ENCODE measurements at places on chromosomes 12 and 14.

GRCh38 chr14:35879654-35880249 lies 53.6 kb downstream of the BRMS1L start:
- peak; percentile 35 for DNase-seq

DNA sequence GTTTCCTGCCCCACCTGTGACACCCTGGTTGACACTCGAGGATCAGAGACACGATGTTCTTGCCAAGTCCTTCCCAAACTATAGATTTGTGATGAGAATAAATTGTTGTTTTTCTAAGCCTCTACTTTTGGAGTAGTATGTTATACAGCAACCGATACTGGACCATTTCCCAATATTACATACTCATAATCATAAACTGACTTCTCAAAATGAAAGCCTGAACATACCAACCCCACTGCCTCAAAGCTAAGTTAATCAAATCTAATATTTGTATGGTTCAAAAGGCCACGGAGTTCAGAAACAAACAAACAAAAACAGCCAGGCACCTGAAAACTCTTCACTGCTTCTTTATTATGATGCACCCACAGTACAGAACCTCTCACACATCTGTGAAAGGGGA lies 52.3 kb upstream of the GPHB5 start:
- no peak for DNase-seq

DNA sequence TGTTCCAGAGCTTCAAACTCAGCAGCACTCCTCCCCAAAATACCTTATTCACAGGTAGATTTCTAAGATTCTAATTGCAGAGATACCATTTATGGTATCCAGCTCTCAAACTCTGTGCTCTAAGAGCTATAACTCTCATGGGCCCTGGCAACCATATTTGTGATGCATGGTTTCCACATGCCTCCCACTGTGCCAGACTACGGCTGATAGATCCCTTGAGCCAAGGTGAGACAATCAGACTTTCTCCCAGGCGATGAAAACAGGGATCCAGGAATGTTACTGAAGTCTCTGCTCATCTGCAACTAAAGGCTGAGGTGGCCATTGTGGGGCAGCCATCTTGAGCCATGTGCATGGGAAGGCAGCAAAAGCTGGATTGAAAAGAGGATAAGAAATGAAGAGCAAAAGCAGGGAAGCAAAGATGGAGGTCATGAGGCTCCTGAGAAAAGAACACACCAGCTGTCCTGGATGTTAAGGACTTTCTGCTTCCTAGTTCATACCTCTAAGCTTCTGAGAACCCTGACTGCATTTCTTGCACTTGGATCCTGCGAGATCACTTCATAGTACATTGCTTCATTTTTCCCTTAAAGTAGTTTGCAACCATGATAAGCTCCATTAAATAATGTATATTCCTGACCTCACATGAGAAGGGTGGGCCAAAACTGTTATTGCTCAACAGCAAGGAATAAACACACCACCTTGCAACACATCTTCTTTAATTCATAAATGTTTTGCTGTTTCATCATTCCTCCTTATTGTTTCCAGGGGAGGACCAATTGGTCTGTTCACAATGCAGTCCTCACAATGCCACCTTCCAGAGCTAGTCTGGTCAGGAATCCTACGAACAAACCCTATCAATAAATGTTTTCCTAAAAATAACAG lies 5.4 kb downstream of the EGLN3 start:
- no peak for DNase-seq

DNA sequence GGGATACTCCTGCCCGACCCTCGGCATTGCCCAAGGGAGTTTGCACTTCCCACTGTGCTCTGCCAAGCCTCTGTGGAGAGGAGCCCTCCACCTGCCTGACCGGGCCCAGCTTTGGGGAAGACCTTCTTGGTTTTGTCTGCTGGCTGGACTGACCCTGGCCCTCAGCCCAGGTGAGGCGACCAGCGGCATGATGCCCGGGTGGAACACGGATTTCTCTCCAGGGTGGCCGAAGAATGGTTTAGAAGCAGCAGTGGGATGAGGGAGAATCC lies 15.6 kb downstream of the ZBTB42 start:
- DNase-seq, result no peak

GRCh38 chr12:122471324-122472226 lies 29.2 kb downstream of the ZCCHC8 start:
- no peak for DNase-seq

- DNase-seq, result no peak
Observed at GRCh38 chr14:73816393-73816816, 35.2 kb upstream of the PTGR2 start.

DNA sequence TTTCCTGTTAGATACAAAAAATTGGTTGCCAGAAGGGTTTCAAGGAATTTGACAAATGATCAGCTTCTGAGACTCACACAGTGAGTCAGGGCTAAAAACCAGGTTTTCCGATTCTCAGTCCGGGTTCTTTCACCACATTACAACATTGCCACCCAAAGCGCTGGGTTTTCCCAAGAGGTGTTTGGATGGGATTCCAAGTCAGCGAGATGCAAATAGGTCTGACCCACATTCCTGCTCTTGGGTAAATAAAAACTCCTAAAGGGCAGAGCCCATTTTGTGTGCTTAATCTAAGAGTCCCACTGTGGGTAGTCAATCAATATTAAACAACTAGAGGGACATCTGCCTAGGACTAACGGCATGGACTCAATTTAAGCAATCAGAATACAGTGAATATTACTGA lies 5.4 kb upstream of the RIC8B start:
- DNase-seq, result no peak

- no peak for DNase-seq
Observed at GRCh38 chr12:13442457-13442856, 245.9 kb downstream of the EMP1 start.

- no peak for DNase-seq
Observed at GRCh38 chr12:116687888-116688287, 50.0 kb downstream of the SPRING1 start.

GRCh38 chr12:52748578-52748977 lies 28.6 kb downstream of the KRT76 start:
- no peak for DNase-seq

- no peak for DNase-seq
Observed at GRCh38 chr14:52706286-52706685, 714 bp upstream of the PSMC6 start.

DNA sequence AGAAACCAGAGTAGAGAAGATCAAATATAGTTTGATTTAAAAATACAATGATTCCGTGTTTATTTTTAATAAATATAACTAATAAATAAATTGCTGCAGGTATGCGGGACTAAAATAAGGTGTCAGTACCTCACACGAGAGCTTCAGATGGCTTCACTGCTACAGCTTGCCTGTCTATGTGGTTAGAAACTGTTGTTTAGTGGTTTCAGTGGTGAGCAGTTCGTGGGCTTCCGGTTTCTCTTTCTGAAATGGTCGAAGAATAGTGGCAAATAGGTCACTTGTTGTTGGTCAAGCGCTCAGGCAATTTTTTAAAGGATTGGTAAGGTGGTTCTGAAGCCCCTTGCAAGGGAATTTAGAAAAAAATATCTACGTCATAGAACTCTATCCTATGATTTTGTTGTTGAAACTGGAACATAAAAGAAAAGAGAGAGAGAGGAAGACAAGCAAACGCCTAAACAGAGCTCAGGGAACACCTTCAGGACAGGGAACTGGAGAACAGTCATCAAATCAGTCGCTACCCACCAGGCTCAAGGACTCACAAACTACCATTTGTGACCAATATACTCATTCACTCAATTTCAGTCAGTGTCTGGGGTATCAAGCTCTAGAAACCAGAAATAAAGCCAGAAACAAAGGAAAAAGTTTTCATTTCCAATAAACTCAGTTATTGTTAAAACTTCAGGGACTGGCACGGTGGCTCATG lies 31.3 kb downstream of the GABARAPL1 start:
- DNase-seq, result no peak

DNA sequence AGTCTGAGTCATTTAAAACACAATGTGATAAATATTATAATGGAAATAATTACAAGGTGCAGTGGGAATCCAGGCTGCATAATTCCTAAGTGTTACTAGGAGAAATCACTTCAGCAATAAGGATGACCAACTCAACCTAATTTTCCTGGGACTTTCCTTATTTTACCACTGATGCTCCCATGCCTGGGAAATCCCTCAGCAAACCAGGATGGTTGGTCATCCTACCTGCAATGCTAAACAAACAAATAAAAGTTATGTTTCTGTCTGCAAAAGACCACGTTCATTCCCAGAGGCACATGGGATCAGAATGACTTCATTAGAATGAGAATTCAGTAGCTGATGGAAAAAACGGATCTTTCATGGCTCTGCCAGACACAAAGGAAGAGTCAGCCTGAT lies 130.8 kb upstream of the RAP1B start:
- DNase-seq, result no peak

DNA sequence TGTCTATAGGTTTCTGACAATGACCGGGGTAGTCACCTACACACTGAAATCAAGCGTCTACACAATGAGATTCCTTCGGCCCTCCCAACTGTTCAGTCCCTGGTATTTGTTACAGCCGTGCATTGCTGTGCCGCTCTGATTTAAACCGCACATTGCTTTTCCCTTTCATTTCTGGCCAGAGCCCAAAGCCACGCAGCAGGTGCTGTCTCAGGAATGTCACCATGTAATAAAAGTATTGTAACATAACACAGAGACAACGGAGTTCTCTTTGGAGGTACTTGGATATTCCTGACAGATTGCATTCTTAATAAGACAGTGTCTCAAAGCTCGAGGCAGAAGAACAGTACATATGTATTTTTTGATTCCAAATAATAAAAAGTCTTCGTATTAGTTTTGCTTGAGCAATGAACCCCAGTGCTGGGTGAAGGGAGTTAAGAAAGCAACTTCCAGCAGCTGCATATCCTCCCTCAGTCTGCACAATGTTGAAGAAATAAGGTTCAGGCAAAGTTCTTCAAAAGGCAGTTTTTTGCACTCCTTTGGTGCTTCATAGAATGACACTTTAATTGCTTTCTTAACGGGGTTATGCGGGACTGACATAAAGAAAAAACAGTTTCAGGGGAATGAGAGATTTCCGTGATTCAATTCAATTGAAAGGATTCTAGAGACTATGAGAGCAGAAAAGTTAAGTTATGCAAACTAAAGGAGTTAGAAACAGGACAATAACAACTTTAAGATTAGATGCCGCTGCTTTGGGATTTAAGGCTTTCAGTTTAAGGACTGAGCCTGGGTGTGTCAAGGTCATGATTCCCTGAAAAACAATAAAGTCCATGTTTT lies 288.7 kb upstream of the FLRT2 start:
- no peak for DNase-seq

GRCh38 chr14:103194256-103195045 lies 71.2 kb downstream of the TNFAIP2 start:
- no peak for DNase-seq

DNA sequence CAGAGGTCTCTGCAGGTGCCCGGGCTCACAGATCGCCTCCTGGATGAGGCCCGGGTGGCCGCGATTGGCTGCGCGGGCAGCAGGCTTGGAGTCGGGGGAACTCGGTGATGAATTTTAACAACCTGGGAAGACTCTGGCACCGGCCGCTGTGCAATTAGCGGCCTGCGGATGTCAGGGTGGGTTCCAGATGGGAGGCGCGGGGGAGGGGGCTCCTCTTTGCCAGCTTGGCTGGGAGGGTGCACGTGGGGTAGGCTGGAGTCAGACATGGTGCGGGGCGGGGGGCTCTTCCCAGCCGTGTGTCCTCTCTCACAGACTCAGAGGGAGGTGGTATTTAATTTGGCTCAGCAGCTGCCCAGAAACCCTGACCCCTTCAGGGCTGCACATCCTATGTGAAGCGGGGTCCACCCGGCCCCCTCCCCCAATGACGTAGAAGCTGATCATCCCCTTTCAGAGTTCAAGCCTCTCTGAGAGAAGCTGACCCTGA lies 81.4 kb downstream of the KIF26A start:
- DNase-seq, result no peak

DNA sequence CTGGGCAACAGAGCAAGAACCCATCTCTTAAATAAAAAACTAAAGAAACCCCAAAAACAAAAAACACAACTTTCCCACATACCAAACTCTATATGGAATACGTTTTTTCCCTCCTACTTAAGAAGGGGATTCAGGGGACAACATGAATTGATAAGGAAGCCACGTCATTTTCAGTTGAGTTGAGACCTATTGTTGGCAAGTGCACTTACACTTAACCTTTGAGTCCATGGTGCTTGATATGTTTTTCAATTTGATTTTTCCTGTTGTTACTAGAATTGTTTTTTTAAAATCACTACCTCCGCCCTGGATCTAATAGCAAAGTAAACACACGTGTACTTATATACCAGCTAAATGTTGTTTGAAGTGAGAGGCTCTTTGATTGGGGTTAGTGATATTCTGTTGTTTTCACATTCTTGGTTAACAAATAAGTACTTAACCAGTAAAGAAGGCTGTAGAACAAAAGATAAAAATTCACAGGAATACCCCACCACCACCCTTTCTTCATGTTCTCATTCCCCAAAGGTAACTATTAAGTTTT lies 2.0 kb downstream of the FAM177A1 start:
- no peak for DNase-seq

GRCh38 chr12:37543131-37543965 lies 773.2 kb upstream of the ALG10B start:
- DNase-seq, result no peak

DNA sequence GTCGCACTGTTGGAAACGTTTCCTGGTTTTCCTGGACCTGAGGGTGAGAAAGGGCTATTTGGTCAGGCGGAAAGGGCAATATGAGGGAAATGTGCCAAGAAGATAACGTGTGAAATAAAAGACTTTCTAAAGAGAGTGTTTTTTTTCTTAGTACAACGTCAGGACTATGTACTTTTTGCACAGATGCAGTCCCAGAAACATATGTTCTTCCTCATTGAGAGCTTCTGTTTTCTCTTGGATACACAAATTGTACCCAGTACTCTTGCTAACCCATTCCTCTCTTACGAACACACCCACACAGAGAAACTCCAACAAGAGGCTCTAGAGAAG lies 669 bp upstream of the PKP2 start:
- DNase-seq, result no peak

- DNase-seq, result no peak
Observed at GRCh38 chr12:127125607-127126259, 1141.2 kb upstream of the TMEM132C start.

DNA sequence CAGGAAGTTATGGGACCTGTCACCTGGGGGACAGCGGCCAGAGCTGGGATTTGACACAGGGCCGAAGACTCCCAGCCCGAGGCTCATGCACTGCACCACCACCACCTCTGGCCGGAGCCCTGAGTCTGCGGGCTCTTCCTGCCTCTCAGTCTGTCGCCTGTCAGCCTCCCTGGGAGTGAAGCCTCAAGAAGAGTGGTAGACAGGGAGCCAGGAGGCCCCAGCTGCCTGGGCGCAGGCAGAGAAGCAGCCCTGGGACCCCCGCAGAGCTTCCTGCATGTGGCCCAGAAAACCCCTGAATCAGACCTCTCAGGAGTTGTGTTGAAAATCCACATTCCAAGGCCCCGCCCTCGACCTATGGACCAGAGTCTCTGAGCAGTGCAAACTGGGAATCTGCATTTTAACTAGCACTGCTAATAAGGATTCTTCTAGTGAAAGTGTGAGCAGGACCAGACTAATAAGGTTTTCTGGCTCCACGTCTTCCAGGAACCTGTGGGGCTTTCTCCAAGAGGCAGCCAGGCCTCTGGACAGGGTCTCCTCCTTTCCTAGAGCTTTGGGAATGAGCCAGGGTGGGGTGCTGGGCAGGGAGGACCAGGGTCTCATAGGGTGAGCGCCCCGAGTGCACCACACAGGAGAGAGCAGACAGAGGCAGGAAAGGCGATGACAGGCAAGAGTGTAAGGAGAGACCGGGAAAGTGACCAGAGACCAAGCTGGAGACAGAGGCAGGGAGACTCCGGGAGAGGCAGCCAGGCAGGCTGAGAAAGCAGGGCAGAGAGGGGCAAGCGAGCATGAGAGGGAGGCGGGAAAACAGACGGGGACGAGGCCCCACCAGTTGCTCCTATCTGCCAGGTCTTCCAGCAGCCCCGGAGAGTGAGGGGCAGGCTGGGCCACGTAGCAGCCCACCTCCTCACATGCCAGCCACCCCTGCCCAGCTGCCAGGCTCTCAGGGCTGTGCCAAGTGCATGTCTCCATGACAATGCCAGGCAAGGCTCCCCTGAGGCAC lies 112.4 kb downstream of the BCL11B start:
- no peak for DNase-seq

All from NCI-H1417 treated with DMSO at 0.1 percent for 48 hours (cell line).